ENCODE measurements at places on chromosomes 5 and 9.
A peak's percentile ranks its signal among the peaks of the same experiment; 100 is the strongest.

DNA sequence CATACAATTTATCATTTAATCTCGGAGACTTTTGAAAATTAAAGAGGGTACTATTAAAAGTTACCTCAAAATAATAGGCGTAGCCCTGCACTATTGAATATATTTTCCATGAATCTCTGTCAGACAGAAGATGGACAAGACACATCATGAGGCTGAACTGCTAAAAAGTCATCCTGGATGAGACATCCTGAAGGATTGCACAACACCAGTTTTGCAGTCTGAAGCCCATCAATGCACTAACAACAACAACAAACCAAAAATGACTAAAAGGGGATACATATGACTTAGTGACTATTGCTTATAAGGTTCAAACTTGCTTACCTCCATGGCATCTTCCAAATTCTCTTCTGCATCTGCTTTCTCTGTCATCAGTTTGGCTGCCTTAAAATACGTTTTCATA is 15.7 kb downstream of the LMBRD2 start:
- no peak for DNase-seq

DNA sequence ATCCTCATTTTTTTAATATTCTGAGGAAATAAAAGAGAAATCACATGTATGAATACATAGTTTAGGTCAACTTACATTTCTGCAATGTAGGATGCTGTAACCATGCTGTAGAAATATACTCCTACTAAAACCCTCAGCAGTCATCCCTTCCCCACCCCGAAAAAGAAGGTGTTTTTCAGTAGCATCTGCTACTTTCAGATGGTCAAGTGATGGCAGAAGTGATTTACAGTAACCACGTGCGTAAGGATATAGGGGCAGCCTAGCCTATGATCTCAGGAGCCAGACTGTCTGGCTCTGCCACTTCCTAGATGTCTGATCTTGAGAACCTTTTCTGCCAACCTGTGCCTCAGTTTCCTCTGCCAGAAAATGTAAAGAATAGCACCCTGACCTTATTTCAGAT is 26.0 kb upstream of the SYK start:
- no peak for DNase-seq

GRCh38 chr5:170745481-170746071 is 37.9 kb upstream of the GABRP start:
- DNase-seq: no peak

DNA sequence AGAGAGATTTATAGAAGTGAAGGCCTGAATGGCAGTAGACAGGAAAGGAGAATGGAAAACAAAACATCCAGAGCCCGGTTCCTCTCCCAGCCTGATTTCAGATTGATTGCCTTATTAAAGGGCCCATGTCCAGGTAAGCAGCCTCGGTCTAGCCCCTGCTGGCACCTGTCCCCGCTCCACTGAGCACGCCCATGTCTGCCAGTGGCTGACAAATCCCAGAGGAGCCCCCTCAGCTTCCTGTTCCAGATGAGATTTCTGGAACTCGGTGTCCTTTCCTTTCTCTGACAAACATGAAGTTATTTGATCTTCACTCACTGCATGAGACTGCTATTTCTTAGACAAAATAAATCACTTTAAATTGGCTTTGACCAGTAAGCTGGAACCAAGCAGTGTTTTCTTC is 187.0 kb upstream of the ADCY2 start:
- no peak for DNase-seq

GRCh38 chr5:122902263-122902662 is 56.9 kb downstream of the SNX24 start:
- no peak for DNase-seq

DNA sequence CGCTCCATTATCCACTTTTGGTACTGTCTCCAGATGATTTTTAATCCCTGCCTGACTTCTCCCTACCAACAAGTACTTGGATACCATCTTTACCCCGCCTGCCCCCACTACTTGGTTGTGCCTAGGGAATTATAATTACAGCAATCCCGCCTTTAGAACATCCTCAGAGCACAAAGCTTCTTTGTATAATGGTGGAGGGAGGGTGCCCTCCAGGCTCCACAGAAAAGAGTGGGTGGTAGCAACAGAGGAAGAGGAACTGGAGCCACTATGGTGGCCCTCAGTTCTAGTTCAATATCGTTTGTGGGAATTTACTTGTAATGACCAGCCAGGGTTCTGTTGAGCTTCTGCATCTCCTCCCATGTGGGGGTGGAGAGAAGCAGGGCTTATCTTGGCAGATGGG is 79.0 kb upstream of the RNF38 start:
- no peak for DNase-seq

- no peak for DNase-seq
These were observed 211.8 kb downstream of the FANCC start for GRCh38 chr9:95105519-95106287.

GRCh38 chr5:102594192-102594591 is 95.4 kb upstream of the SLCO6A1 start:
- no peak for DNase-seq

DNA sequence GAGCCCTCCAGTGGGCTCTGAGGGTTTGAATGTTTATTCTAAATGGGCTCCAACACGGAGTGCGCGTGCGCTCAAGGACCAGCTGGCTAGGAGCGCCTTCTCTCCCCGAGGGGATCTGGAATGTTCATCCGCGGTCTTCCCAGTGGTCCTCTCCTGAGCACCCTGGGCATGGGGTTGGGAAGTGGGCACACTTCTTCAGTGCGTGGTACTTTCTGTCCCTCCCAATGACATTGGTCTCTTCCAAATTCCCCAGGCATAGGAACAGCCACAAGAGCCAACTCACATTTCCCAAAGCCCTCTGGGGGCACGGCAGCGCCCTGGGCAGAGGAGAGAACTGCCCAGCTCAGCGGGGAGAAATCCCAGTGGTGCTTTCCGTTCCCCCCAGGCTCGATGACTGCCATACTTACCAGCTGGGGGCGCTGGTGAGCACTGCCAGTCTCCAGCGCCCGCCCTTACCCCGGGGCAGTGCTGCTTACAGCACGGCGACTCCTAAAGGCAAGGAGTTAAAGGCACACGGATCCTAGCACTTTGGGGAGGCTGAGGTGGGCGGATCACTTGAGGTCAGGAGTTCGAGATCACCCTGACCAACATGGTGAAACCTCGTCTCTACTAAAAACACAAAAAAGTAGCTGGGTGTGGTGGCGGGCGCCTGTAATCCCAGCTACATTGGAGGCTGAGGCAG is 29.9 kb upstream of the OBP2B start:
- peak; percentile 64 for DNase-seq

DNA sequence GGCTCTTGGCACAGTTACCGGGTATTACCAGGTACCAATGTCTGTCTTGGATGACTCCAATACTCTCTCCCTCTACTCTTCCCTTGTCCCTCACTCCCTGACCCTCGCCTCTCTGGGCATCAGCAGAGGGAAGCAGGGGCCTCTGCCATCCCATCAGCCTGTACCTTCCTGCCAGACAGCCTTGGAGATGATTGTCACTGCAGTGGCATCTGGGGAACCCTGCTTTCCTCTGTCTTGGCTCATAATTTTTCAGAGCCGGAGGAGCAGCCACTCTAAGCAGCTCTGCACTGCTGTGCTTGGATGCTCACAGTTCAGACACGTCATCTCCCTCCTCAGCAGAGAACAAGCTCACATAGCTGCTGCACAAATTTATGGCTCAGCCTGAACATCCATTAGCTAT is 274.1 kb downstream of the SMARCA2 start:
- DNase-seq: no peak

DNA sequence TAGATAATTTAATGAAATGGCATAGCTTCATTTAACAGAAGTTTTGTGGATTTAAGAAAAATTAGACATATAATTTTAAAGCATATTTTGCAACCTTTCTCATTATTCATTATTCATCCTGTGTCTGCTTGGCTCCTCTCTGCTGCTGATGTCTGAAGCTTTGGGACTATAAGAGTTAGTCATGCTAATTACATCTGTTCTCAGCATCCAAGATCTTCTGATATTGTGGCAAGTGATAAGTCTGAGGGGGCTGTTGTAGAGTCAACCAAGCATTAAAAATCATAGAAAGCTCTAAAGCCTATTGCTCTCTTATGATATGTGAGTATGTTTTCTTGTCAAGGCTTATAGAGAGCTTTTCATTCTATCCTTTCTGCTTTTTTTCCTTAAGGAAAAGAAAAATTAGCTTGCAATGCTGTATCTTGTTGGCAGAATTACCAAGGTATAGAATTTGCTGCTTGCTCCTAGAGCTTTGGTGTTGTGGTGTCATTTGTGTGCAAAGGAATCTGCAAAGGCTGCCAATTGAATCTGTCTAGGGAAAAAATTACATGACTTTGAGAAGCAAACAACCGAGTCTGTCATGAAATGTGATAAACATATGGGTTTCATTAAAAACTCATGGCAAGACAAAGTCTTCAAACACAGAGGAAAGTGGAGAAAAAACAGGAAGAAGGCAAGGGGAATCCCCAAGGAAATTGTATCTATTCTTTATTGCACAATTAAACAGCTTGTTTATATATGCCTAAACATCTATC is 156.1 kb upstream of the DAB2 start:
- no peak for DNase-seq

DNA sequence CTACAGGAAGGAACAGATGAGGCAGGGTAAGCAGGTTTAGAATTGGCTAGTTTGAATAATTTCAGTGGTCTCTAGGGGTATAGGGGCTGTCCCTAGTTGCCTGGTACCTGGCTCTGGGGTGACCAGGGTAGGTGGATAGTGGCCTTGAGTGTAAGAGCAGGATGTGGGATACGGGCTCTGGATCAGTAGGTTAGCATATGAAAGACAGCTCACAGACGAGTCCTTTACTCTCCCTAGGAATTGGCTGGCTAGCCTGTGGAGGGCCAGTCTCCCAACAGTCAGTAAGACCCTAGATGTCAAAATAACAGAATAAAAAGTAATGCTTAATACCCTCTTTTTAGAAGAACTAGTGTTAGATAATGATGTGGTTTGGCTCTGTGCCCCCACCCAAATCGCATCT is 16.6 kb upstream of the C9orf152 start:
- DNase-seq: no peak

GRCh38 chr5:150300496-150301169 is 2.1 kb downstream of the ARSI start:
- no peak for DNase-seq

DNA sequence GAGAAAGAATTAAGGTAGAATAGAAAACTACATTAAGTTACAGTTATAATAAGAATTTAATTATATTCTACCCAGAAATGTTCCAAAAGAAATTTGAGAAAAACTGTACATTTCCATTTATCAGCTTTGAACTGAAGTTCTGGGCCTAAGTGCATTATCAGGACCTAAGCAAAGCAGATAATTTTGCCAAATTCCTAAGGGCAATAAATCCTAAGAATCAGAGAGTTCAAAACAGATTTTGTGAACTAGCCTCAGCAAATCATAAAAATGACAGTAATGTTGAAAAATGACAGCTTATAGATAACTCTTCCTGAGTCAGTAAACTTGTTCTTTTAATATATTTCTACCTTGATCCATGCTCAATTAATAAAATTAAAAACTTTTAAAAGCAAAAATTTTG is 662.1 kb upstream of the CDH9 start:
- DNase-seq: no peak

DNA sequence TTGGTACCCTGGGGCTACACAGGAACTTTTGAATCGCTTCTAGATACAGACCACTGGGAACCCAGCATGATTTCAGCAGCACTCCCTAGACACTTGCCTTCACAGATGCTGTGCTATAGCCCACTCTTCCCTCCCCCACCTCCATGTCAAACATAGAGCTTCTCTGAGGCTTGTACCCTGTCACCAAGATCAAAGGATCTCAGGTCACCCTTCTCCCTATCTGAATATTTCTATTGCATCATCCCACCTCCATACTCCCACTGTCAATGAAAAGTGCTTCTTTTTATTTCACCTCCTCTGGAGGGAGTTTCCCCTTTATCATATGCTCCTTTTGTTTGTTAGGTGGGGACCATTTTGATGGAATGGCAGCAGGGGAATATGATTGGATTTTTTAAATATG is 29.2 kb upstream of the PHF24 start:
- DNase-seq: no peak

- no peak for DNase-seq
These were observed 24.6 kb downstream of the KDM4C start for GRCh38 chr9:6782345-6782744.

DNA sequence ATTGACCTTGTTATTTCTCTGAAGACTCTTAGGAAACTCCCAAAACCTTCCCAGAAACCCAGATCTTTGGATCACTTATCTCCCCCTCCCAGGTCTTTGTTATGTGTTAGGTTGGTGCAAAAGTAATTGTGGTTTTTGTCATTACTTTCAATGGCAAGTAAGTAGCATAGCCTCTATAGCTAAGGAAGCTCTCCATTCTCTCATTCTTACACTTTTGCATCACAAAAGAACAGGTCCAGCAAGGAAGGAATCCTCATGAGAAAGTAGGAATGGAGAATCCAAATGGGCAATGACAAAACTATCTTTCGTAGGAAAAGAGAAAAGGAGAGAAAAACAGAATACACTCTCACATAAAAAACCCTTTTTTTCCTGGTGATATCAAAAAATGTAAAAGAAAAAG is 81.3 kb upstream of the ELAVL2 start:
- DNase-seq: no peak

DNA sequence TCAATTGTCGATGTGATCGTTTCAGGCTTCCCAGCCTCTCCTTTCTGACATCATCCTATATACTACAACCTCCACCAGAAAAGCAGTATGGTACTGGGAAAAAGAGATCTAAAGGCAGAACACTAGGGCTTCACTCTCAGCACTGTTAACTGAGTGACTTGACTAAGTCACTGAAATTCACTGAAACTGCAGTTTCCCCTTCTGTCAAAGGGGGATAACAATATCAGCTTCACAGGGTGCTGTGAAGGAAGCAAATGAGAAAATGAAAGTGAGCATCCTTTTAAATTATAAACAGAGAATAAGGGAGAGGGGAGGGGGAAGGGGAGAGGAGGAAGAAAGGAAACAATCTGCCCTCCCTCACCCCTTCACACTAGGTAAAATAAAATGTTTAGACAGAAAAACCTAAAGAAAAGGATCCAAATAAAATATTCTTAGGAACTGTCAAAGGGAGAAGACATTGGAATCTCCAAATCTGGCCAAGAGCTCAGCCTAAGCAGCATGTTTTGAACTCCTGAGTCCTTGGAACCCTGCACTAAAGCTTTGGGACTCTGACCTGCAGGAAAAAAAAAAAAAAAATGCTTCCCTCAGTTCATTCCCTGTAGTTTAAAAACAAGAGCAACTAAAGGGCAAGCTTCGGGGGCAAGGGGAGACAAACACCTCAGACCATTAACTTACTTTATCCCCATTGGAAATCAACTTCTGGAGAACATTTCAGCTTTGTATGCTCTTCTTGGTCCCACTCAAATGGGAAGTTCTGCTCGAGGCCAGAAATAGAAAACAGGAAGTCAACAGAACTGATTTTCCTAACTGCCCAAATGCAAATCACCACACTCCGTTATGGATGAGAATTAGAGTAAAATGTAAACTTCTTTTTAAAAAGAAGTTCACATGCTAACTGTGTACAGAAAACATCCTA is 178.3 kb downstream of the DEPDC1B start:
- no peak for DNase-seq

DNA sequence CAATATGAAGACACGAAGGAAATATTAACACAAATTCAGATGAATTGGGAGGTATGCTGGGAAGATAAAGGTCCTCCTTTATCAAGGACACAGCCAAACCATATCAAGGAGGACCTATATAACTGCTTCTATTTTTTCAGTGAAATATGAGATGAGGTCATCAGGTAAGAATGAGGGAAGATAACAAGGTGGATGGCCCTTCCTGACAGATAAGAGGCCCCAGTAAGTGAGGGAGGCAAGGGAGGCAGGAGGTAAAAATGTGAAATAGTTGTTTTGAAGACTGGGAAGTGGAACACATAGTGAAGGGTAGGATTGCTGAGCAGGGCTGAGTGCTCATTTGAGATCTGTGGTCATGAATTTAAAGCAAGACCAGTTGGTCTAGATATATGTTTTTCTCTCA is 60.0 kb upstream of the FOXE1 start:
- DNase-seq: no peak
